ENCODE measurements at places on chromosomes 3 and 15.

- peak; percentile 90 for DNase-seq
Measured at GRCh38 chr3:188272481-188273372, 118.8 kb downstream of the LPP start.

DNA sequence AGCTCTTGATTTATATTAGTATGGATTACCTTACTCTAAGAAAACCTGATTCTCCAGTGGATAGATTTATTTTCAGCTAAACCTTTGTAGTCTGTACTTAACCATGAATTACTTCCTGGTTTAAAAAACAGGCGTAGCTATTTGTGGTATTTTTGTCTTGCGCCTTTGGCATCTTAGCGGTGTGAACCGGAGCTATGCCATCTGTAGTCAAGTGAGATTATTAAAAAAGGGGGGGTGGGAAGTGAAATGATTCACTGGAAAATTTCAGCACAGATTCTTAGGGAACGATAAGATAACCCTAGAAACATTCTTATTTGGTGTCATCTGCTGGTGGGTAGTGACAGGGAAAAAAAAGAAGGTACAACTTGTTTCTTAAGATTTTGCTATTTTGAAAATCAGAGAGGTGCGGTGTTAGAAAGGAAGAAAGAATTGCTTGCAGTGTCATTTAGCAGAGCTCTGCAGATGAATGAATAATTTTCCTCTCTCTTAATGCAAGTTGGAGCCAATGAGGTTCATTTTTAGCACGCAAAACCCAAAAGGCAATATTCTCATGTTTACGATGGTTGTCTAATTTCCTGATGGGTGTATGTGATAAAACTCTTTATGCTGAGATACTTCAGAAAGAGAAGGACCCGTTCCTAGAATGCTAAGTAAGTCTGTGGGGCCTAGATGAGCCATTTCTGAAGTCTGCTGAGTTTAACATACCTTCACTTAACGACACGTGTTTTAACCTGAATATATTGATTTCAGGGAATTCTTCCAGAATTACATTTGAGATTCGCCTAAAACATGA, 44.0 kb downstream of the PSMD6 start:
- peak; percentile 46 for DNase-seq

- no peak for DNase-seq
Measured at GRCh38 chr3:89245612-89246011, 138.2 kb downstream of the EPHA3 start.

GRCh38 chr3:128064962-128065361, 12.7 kb downstream of the SEC61A1 start:
- no peak for DNase-seq

DNA sequence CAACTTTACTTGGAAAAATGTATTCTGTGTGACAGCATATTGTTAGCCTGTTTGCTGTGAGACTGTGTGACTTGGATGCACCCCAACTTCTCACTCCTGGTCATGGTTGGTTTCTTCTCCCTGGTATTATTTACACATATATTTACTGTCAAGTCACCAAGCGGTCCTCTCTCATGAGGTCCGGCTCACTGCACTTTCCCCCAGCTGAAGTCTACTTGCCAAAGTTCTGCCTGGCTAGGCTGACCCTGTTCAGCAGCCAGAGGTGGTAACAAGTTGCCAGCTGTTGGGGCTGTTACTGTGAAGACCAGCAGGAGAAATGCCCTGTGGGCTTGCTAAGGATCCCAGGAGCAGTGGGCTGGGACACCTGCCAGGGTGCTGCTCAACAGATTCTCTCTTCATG, 337.5 kb downstream of the MFSD1 start:
- DNase-seq, result no peak

GRCh38 chr15:47968593-47968992, 152.2 kb upstream of the SLC24A5 start:
- DNase-seq, result no peak

DNA sequence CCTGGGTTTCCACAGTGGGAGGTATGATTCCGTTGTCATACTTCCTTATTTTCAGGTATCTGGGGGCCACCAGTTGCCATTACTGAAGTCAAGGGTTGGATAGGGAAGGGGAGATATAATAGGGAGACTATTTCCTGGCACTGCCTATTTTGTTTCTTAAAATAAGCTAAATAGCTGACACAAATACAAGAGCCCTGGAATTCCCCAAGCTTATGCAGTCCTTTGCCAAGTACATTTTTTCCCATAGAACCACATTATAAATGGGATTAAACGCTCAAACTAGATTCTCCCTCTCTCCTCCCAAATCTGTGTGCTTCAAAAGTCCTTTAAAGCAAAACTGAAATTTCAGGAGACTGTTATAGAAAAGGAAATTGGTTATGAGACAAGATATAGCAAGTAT, 68.7 kb downstream of the AP4E1 start:
- peak; percentile 44 for DNase-seq

- DNase-seq, result no peak
Measured at GRCh38 chr15:41854443-41854842, 15.8 kb downstream of the PLA2G4B start.
